ENCODE measurements at places on chromosomes 11 and 22. TPM values are rescaled to one million over a fixed set of nuclear protein-coding genes. Genes with fewer than 3 reads are reported as not detected.

DNA sequence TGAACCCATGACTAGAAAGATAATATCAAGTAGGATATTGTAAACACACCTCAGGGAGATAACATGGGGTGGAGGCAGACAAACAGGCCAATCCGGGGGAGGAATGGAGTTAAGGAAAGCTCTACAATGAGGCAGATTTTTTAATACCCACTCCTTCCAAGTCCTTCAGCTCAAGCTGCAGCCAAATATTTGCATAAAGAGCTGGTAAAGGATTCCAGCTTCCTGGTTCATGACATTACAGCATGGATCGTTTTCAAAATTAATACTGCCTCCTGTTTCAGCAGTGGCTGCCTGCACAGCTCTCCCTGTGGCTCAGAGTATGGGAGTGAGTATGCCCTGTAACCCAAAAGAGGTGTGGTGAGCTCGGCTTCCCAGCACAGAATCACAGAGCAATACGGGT lies 5.1 kb downstream of the POU2AF3 start:
- no peak for DNase-seq

DNA sequence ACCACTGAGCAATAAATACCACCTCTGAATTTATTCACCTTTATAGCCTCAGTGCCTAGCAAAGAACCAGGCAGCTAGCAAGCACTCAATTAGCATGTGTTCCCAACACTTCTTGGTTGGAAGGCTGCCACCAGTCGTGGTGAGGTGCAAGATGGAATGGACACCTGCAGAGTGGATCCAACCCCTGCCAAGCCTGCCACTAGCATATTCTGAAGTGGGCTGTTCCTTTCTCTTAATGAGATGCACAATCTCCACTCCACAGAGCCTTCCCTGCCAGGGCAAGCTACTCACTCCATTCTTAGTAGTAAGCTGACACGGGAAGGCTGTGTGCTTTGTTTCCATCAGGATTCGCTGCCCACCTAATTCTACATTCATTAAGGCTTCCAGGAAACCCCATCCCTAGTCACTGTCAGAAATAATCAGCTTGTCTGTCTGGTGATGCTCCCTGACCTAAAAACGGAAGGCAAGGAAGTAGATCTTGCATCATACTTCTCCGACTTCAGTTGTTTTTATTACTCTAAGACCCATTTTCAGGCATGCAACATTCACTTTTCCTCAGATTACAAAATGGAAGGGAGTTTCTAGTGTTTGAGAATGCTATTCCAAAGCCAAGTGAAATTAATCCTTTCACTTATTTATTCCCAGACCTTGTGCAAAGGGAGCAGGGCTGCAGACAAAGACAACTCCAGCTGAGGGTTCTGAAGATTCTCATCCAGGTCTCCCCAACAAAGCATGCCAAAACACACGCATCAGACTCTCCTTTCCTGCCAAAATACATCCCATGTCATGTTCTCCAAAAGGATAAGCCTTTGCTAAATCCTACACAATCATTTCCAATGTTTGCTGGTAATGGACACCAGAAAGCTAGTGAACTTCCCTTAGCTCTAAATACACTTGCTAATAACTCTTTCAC lies 128.0 kb downstream of the TENM4 start:
- DNase-seq = peak; percentile 34

DNA sequence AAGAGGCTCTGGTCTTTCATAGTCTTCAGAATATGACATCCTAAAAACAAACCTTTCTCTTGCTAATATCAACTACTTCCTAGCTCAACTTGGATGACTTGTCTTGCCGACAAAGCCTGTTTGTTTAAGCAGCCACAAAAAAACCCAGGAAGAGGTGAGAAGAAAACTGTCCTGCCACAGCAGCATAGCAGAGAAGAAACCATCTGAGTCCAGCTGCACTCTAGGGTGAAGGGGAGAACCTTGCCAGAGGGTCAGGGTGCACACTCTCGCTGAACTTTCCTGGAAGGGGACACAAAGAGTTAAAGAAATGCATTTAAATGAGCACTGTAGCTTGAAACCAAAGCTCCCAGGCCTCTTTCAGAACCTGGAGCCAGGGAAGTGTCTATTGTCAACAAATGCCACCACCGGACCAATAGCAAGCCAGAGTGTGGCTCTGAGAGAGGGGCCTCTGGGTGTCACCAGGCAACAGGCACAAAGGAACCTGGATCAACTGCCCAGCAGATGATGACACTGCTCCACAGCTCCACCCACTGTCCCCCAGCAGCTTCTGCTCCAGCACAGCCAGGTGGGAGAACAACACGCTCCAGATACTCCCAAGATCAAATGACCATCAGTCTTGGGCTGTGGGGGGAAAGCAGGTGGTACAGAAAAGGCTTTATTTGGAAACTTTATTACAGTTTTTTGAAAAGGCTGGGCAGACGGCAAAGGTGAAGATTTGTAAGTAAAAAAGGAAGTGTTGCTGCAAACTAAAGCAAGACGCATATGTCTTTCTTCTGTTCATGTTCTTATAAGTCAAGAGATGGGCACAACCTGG lies 105.7 kb downstream of the RASSF10 start:
- DNase-seq = no peak

- DNase-seq = no peak
Observed at GRCh38 chr11:75365711-75366181, 14.3 kb upstream of the ARRB1 start.

DNA sequence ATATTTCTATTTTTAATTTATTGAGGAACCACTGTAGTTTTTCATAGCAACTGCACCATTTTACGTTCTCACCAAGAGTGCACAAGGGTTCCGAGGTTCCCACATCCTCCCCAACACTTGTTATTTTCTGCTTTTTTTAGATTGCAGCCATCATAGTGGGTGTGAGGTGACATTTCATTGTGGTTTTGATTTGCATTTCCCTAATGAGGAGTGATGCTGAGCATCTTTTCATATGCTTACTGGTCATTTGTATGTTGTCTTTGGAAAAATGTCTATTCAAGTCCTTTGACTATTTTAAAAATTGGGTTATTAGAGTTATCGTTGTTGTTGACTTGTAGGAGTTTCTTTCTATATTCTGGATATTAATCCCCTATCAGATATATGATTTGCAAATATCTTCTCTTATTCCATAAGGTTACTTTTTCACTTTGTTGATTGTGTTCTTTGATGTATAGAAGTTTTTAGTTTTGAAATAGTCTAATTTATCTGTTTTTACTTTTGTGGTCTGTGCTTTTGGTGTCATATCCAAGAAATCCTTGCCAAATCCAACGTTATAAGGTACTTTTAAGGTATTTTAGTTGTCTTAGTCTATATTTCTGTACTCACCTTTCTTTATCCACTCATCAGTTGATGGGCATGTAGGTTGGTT lies 9.0 kb downstream of the NEAT1 start:
- DNase-seq = peak; percentile 33

Gene OR5A1
- total RNA-seq = not detected

DNA sequence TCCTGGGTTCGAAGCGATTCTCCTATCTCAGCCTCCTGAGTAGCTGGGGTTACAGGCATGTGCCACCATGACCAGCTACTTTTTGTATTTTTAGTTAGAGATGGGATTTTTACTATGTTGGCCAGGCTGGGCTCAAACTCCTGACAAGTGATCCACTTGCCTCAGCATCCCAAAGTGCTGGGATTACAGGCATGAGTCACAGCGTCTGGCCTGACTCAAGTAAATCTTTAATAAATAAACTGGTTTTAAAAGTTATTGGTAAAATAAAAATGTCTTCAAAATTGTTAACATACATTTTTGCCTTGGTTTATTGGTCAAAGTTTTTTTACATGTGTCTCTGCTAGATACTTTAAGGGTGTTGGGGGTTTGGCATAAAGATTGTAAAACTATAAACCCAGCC lies 7.3 kb upstream of the PES1 start:
- no peak for DNase-seq

Gene PLAAT2
- total RNA-seq = not detected

GRCh38 chr11:17014833-17015626 lies 816 bp upstream of the PLEKHA7 start:
- DNase-seq = no peak

DNA sequence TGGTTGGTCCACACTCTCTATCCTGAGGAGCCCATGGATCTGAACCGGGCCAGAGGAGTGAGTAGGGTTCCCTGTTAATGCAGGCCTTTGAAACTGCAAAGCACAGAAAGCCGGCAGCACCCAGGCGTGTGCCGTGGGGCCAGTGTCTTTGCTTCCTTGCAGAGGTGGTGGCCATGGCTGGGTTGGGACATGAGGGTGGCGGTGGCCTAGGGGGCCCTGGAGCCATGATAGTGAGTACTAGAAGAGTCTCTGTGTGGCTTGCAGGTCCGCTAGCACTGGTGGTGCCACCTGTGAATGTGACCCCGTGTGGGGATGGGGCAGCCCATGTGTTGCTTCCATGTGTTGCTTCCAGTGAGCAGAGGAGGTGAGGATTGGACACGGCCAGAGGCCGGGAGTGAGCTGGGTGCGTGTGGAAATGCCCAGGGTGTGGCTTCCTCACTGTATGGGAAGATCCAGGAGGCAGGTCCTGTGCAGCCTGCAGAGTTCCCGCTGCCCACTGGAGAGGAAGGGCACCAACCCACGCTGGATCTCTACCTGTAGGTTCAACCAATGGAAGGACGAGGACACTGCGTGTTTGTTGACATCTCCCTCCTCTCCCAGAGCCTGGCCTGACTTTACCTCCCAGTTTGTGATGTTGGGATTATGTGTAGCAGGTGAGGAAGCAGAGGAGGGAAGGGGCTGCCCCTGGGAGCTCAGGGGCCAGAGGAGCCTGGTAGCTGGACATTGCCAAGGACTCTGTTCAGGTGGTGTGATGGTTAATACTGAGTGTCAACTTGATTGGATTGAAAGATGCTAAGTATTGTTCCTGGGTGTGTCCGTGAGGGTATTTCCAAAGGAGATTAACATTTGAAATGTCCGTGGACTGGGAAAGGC lies 796.6 kb downstream of the TBC1D22A start:
- DNase-seq = no peak

GRCh38 chr11:57728829-57729228 lies 12.5 kb upstream of the SELENOH start:
- no peak for DNase-seq

- DNase-seq = no peak
Observed at GRCh38 chr11:72478669-72479068, 44.3 kb upstream of the CLPB start.

DNA sequence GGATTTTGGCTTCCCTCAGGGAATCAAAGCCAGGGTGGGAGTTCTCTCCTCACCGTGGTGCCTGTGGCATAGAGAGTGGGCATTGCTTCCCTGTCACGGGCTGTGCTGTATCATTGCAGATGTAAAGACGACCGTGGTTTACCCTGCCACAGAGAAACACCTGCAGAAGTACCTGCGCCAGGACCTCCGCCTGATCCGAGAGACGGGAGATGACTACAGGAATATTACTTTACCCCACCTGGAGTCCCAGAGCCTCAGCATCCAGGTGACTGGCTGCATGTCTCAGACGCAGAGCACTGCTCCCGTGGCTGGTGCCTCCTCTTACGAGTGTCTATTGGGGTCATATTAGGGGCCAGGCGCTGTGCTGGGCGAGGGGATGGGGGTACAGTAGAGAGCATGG lies 24.2 kb upstream of the ST3GAL4 start:
- no peak for DNase-seq

DNA sequence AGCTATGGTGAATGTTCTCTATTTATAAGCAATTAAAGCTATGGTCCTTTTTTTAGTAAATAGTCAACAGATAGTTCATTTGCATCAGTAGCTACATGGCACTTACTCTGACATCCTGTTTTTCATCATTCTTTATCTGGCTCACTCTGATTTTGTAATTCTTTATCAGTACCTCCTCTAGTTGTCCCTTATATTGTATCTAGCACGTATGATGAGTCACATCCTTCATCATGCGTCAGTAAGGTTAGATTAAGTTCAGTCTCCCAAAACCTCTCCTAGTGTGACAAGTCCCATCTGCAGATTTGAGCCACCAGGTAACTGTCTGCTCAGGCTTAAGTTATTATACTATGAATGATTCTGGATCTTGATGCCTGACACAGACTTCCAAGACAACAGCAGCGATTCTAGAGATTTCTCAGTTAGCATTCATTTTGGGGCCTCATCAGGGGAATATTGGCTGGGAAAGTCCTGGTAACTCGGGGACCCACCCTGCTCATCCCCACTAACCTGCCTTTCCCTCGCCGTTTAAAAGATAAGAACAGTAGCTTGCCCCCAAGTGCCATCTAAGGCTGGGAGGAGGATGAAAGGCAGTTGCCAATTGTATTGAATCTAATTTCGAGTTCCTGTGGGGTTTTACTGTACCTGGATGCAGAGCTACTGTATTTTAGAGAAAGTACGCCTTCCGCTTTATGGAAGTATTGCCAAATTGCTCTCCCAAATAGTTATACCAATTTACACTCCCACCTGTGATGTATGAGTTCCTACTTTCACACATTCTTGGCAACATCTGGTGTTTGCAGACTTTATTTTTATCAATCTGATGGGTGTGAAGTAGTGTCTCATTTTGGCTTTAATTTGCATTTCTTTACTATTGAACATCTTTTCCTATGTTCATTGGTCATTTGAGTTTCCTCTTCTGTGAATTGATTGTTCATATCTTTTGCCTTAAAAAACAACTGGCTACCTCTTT lies 55.9 kb downstream of the ZC3H12C start:
- DNase-seq = no peak

DNA sequence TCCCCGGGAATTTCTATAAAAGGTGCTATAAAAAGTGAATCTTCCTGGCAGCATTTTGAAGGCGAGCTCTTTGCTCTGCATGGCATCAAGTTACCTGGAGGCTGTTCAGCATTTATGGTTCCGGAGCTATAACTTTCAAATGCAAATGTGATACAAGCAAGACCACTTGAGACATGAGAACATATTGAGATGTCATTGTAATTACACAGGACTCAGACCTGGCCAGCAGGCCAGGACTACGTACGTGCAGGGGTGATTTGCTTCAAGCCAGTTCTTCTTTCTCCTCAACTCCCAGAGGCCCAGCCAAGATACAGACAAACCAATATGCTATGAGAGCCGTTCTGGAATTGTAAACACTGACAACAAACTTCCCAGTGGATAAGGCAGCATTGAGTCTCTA lies 227.4 kb upstream of the FAT3 start:
- no peak for DNase-seq

Gene ZC3H7B
- 64.4 TPM for total RNA-seq

All from G401 (cell line).